Activated naive CD4-positive, alpha-beta T cell (primary cell): ENCODE measurements at places on chromosomes 12 and 14.

DNA sequence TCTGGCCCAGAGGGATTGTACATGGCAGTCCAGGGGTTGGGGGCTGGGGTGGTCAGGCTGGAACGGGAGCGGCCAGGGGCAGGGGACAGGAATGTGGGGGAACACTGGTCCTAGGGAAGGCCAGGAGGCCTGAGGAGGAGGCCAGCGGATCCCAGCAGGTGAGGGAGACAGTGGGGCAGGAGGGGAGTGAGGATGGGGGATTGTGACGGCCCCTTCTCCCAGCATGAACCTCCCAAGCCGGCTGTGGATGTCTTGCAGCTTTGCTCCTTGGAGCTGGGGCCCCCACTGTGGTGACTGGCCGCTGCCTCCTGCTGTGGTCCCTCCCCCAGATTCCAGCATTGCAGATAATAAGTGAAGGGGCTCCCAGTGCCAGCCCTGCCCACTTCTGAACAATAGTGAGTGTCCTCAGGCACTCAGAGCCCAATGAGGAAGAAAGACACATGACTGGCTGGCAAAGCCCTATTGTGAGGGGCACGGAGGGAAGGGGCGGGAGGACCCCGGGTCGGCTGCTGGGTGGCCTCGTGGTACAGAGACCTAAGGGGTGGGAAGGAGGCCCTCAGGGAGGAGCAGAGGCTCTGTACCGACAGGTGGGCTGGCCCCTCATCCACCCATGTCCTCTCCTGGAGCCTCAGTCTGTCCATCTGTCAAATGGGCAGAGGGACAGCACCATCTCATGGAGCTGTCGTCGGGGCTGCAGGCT lies 215.0 kb downstream of the KIF26A start:
- DNase-seq: no peak

GRCh38 chr12:5243014-5243413 lies 188.9 kb upstream of the NTF3 start:
- DNase-seq: no peak

- DNase-seq: no peak
Observed at GRCh38 chr12:3681595-3682061, 71.3 kb downstream of the CRACR2A start.

DNA sequence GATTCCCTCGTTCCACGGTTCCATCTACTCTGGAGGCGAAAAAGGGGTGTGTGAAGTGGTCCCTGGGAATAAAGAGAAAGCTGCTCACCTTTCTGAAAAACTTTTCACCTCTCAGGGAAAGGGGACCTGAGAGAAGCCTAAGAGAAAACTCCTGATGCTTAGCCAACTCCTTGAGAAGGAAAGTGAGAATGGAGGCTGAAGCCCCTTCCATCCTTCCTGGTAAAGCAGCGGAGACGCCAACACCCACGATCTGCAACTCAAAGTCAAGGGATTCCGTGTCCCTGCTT lies 110.0 kb downstream of the ARF6 start:
- DNase-seq: no peak

DNA sequence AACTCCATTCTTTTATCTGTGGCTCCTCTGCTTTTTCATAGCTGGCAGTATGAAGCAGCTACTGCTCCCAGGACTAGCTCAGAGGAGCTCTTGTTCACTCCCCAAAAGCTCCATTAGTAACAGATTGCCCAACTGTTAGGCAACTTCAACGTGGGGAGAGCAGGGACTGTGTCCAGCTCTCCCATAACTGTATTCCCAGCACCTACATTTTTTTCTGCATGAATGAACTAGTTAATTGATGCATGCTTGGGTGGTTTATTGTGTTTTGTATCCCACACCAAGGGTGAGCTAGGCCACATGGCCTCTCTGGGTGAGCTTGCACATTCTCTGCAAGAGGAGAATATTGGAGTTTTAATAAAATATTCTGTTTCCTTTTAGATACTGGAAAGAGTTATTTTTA lies 15.2 kb downstream of the STON2 start:
- DNase-seq: no peak

DNA sequence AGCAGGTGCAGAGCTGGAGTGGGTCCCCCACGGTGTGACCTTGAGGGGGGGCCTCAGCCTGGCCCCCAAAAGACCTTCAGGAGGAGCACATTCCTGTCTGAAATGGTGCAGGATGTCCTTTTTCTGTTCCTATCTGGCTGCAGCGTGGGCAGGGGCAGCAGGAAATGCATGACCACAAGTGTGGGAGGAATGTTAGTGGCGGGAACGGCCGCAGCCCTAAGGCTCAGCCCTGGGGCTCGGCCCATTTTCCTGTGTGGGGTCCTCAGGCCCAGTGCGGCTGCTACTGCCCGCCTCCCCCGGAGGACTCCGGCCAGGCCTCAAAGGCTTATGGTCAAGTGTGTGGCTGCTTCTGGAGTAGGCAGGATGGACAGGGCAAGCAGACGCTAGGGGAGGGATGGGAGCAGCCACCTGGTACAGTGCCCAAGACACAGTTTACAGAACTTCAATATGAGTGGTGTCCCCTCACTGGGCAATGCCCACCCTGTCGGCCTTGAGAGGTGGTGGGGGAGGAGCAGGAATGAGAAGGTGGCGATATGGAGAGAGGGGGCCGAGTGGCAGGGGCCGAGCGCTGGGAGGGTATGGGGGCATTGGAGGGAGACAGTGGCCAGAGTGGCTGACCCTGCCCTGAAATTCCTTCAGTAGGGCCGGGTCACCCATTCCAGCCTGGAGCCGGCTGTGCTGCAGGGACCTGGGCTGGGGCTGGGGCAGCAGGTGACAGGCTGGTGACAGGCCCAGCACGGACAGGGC lies 137.4 kb downstream of the CALM1 start:
- no peak for DNase-seq

DNA sequence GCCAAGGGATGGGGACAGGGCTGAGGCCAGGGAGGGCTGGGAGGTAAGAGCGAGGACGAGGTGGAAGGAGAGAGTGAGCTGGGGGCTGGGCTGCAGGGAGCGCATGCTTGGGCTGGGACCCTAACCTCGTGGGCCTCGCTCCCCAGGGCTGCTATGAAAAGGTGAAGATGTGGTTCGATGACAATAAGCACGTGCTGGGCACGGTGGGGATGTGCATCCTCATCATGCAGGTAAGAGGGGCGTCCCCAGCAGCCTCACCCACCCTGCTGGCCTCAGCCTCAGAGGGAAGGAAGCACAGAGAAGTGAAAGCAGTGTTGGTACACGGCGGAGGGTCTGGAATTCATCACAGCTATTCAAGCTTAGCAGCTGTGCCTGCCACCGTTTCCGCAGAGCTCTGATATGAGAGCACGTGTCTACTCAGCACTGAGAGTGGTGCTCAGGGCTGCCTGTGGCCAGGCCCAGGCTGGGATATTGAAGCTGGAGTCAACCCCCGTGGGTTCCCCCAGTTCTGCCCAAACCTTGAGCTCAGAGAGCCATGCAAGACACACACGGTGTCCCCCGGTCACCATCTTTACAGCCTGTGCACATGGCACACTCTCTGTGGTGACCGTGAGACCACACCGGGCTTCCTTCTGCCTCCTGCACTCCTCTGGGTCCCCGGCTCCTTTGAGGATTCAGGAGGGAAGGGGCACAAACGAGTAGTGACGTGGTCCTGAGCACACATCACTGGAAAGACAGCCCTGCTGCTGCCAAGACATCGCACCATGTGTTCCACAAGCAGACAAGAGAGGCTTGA lies 204.6 kb downstream of the TSPAN9 start:
- no peak for DNase-seq

DNA sequence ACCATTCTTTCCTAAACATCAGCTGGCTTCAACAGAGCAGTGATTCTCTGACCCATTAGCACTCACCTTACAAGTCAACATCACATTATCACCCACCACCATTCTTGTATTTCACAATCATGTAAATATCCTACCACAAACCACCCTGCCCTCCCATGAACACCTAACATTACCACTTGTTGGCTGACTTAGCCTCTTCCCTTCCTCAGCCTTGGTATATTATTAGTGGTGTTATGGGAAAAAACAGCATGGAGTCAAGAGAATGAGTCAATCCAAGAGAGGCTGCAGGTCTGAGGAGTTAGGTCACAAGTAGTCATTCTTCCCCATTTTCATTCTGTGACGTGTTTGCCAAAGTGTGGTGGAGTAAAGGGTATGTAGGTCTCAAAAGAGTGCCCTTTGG lies 22.3 kb upstream of the MGP start:
- no peak for DNase-seq

GRCh38 chr12:20134652-20135051 lies 233.7 kb upstream of the PDE3A start:
- DNase-seq: no peak

DNA sequence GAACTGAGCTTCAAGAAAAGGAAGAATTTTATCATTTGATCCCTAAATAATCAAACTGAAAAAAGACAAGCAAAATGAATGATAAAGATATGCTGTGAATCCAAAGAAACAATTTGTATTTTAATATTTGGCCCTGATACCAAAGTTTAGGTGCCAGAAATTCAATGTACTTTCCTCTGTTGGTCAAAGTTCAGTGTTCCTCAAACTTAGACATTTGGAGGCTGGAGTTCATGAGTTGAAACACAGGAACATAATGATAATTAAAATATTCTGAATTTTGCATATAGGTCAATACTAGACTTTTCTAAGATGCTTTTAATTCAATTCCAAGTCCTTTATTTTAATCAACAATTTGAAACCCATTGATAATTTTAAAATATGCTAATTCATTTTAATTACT lies 1007.7 kb upstream of the ATXN7L3B start:
- no peak for DNase-seq

DNA sequence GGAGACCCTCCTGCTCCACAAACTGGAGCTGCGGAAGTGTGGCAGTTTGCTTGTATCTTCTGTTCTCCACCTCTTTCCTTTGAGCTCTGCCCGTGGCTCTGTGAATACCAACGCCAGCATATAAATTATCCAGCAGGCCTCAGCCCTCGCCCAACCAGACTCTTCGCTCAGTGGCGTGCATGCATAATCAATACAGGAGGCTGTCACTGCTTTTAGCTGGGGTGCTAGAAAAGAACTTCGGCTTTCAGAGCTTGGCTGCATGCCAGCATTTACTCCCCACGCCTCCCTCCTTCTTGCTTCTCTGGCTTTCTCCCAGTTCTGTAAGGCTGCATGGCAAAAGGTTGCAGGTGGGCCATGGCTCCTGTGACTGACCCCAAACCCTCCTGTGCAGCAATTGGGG lies 26.9 kb downstream of the NRXN3 start:
- no peak for DNase-seq

- DNase-seq: no peak
Observed at GRCh38 chr12:107469011-107469410, 216.6 kb upstream of the PWP1 start.

GRCh38 chr14:34300882-34301734 lies 160.9 kb downstream of the SPTSSA start:
- no peak for DNase-seq

DNA sequence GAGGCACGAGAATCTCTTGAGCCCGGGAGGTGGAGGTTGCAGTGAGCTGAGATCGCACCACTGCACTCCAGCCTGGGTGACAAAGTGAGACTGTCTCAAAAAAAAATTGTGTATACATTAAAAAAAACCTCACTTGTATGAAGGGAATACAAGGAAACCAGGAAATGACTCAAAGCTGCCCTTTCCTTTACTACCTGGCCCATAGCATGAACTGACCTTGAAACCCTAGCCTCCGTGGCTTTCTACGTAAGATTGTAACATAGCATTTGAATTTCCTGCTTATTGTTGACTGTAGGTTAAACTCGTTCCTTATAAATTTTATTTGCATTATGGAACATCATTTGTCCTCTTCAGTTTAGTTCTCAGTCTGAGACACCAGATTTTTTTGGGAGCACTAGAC lies 9.1 kb upstream of the DDX47 start:
- DNase-seq: no peak

DNA sequence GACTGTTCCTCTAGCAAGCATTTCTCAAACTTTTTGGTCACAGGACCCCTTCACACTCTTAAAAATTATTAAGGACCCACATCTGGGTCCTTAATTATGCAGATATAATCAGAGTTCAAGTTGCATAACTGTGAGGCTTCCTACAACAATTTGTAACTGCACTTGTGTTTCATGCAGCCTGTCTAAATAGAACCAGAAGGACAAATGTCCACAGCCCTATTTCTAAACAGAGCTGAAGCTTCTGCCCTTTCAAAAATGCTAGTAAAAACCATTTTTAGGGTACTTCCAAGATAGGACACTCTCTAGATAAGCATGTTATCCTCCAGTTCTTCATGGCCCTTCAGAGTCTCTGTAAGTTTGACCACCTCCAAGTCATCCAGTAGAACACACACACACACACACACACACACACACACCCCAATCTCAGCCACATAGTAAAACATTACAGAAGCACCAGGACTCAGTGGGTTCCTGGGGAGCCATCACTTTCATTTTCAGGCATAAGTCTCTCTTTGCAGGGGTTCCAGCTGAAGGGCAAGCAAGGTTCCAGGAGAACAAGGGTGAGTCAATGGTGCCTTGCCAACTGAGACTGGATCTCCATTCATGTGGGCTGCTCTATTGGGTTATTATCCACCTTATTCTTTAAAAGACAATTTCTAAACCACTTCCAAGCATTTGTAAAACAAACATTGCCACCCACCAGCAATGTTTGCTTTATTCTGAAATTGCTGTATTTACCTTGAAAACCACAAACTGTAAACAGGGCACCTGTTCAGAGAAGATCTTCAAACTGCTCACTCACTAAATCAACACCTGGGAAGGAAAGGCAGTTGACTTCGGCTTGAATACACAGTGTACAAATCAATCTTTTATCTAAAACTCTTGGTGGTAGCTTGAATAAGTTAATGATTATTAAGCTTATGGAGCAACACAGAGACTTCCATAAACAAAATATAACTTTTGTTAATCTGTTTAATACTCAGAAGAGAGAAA lies 64.1 kb downstream of the ITPR2 start:
- DNase-seq: no peak

DNA sequence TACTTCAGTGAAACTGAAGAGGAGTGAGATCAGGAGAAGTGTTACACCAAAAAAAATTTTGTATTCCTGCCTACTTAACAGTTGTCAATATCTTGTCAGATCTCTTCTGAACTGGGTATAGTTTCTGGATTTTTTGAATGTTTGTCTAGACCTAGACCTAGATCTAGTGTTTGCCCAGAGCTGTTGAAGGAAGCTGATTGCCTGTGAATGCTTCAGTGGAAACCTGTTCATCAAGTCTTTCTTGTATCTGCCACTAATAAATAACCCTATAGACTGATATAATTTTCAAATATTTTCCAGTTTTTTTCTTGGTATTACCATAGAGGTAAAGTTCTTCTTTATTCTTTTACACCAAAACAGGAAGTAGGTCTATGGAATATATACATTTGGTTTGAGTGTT lies 781.5 kb upstream of the FBXO33 start:
- no peak for DNase-seq
